ENCODE measurements at places on chromosomes 12 and 14. TPM values are rescaled to one million over a fixed set of nuclear protein-coding genes. Genes with fewer than 3 reads are reported as not detected.

GLS2 gene
- total RNA-seq: 0.13 TPM

LRFN5 gene
- 1.2 TPM for total RNA-seq

PPFIA2 gene
- 2.6 TPM for total RNA-seq

RTL1 gene
- total RNA-seq: not detected

SYCP3 gene
- 0.13 TPM for total RNA-seq

CNOT2 gene
- total RNA-seq: 141 TPM

C1QL4 gene
- 0.06 TPM for total RNA-seq

TXNDC16 gene
- 11.4 TPM for total RNA-seq

HCAR1 gene
- 0.37 TPM for total RNA-seq

GLIPR1L1 gene
- not detected for total RNA-seq

BCL2L14 gene
- 0.06 TPM for total RNA-seq

SRRM4 gene
- not detected for total RNA-seq

HIF1A gene
- 188 TPM for total RNA-seq

LRRC74A gene
- not detected for total RNA-seq

PAWR gene
- 45.2 TPM for total RNA-seq

IRAK3 gene
- 9.1 TPM for total RNA-seq

WNT1 gene
- not detected for total RNA-seq

IGF1 gene
- total RNA-seq: not detected

COCH gene
- 0.06 TPM for total RNA-seq

CD163L1 gene
- 3.6 TPM for total RNA-seq

Data from aortic smooth muscle cell (primary cell).